Fibroblast of skin of left biceps (primary cell): ENCODE measurements at places on chromosomes 4 and X.

DNA sequence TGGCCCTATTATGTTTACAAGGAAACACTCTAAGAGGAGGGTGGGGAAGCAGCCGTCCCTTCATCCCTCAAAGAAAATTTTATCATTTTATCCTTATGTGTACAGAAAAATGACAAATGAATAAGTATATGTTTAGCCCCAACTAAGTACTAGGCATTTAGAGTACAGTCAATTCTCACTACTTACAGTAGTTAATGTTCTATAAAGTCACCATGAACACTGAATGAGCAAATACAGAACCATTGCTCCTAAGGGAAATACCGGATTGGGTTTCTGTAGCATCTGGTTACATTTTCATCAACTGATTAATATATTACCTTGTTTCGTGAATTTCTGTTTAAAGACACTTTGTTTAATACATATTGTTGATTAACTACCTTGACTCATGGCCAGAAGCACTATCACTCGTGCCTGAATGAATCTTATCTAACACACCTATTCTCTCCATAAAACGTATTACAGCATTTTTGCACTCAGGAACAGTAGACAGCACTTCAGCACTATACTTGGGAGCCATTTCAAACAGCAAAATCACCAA, 109.3 kb downstream of the ASB9 start:
- DNase-seq, result no peak

DNA sequence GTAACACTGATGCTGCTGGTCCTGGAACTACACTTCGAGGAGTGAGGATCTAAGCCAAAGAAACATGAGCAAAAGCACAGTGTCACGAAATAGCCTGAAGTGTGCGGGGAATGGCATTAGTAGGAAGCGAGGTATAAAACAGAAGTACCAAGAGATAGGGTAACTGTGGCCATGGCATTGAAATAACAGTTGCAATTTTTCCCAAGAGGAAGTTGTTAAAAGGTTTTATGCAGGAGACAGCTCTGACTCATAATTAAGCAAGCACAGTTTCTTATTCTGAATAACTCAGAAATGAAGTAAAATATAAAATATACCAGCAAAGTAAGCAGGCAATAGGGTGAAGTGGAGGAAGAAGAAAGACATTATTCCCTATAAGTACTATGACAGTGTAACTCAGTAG, 90.3 kb upstream of the TMEM150C start:
- DNase-seq, result no peak

GRCh38 chrX:36314303-36314702, 394.8 kb downstream of the CFAP47 start:
- no peak for DNase-seq

GRCh38 chr4:4752025-4752424, 107.4 kb upstream of the MSX1 start:
- no peak for DNase-seq

DNA sequence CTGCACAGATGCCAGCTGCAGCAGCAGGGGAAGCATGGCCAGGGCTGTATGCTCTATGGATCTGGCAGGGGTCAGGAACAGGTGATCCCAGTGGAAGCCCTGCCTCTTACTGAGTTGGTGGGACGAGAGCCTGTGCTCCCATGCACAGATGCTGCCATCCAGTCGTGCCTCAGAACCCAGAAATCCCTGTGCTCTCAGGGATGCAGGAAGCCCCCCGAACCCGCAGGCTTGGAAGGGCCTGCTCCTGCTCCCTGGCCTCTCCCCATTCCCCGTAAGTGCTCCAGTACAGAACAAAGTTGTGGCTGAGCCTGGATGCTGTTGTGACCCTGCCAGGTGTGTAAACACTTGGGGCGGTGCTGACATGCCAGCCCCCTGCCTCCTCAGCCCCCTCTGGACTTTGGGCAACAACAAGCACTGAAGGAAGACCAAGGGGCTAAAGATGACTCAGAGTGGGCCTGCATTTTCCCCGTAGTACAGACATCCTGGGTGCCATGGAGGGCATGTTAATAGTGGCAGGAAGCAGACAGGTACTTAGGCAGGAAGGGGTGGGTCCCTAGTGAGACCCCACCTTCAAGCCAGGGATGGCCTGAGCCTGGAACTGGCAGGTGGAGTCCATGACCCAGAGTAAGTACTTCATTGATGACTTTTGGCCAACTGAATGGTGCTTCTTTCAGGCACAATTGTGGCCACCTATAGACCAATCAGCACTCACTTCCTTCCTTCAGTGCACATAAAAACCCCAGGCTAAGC, 1640.7 kb downstream of the C4orf33 start:
- no peak for DNase-seq

DNA sequence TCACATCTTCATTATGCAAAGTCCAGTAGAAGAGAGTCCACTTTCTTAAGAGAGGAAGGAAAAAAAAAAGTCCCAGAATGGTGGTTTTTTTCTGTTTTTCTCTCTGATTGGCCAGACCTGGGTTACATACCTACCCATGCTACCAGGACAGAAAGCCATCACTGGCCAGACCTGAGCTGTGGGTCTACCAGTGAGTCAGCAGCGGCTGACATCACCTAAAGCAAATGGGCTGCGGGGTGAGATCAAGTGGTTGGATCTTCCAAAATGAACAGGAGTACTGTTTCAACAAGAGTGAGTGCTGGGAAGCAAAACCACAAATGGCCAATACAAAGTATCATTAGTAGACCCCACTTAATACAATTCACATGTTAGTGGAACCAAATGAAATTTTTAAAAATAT, 1.6 kb upstream of the NDST3 start:
- DNase-seq, result no peak

- peak; percentile 83 for DNase-seq
These were observed 7.4 kb downstream of the PCDH18 start for GRCh38 chr4:137524725-137525369.

GRCh38 chr4:48709901-48710300, 70.2 kb downstream of the FRYL start:
- DNase-seq, result no peak

DNA sequence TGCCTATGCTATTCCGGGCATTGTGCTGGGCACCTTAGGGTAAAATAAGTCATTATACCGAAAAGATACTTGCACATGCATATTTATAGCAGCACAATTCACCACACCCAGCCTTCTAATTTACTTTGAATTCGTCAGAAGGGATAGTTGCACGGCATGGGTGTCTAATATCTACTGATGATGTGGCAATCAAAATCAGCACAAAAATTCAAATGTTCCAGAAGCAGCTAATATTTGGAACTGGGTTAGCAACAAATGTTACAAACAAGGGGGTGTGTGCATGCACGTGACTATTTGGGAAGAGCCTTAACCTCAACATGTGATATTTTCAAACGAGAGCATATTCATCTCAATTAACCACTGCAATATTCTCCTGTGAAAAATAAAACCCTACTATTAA, 79.7 kb upstream of the PRSS48 start:
- no peak for DNase-seq

GRCh38 chr4:140234697-140235060, 80.7 kb upstream of the MAML3 start:
- no peak for DNase-seq

GRCh38 chr4:142307857-142308256, 538.2 kb downstream of the INPP4B start:
- DNase-seq, result no peak

GRCh38 chrX:2385224-2385623, 115.6 kb downstream of the DHRSX start:
- peak; percentile 61 for DNase-seq

GRCh38 chr4:149266301-149266700, 549.3 kb downstream of the IQCM start:
- DNase-seq, result no peak

- DNase-seq, result no peak
These were observed 2.7 kb downstream of the SPINK2 start for GRCh38 chr4:56818797-56819196.

- DNase-seq, result no peak
These were observed 59.9 kb upstream of the TXK start for GRCh38 chr4:48193921-48194468.

- DNase-seq, result no peak
These were observed 116.2 kb upstream of the TLL1 start for GRCh38 chr4:165756836-165757235.

DNA sequence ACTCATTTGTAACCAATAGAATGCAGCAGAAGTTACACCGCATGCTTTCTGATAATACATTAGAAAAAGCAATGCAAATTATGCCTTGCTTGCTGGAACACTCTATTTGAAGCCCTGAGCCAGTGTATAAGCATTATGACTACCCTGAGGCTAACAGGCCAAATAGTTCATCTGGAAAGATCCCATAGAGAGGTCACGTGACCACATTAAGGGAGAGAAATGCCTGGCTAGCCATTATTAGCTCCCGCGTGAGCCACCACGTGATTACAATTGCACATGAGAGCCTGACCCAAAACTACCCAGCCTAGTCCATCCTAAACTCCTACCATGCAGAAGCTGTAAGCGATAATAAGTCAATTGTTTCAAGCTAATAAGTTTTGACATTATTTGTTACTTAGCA, 472.9 kb upstream of the GALNTL6 start:
- no peak for DNase-seq

GRCh38 chrX:38656350-38656915, 95.1 kb downstream of the TSPAN7 start:
- DNase-seq, result no peak

DNA sequence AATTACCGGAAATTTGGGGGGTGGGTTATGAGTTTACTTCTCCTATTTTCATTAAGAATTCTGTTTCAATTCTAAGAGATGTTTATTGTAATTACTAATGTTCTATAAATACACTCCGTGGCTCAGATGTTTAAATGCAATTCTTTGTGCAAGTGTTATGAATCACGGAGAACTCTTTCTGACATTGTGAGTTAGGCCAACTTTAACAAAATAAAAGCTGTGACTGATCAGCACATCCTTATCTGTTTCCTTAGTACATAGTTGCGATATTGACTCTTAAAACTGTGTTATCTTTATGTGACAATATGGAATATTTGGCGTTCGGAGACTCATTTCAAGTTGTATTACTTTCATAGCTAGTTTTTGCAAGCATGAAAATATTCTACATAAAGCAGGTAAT, 902 bp downstream of the KLHL4 start:
- DNase-seq, result no peak

- no peak for DNase-seq
These were observed 2.8 kb upstream of the IL21 start for GRCh38 chr4:122623637-122624166.

DNA sequence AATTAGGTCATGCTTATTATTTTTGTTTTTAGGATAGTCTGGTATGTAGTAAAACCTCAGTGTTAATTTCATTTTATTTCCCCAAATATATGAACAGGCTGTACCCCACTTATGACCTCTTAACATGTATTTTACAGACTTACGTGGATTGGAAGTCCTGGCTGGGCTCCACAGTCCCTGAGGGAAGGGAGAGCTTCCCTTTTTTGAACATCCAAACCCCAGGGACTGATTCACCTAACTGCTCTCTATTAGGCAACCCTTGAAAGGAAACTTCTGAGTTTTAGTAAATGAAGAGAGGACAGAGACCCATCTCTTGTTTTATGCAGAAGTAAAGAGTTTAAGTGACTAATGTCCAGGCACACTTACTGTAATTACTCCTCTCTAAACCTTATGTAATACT, 233.1 kb upstream of the SPRY1 start:
- DNase-seq, result no peak

DNA sequence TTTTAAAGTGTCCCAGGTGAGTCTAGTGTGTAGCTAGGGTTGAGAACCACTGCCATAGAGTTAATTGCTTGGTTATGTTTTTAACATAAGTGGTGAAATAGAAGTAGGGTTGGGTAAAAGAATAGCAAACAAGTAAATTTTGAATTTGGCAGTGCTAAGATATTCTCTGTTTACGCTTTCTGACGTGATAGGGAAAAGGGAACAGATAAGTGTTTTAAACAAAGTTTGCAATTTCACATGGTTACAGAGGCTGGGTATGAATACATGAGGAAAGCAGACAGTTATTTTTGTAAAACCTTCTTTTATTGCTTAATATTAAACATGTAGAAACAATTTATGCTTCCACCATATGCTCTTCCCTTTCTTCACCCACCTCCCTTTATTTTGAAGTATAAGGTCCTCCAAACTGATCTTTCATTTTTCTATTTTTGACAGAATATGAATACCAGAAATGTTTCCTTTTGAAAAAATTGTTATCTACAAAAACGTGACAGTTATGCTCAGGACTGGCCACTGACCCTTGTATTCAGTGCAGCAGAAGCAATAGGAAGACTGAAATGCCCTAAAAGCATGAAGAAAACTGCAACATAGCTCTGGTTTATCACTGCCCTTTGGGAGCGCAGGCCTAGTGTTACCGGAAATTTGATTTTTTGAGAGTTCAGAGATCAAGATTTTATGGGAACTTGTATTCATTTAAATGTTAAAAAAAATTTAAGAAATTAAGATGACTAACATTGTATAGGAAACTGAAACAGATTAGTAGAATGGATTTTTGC, 214.4 kb upstream of the ARSJ start:
- no peak for DNase-seq

DNA sequence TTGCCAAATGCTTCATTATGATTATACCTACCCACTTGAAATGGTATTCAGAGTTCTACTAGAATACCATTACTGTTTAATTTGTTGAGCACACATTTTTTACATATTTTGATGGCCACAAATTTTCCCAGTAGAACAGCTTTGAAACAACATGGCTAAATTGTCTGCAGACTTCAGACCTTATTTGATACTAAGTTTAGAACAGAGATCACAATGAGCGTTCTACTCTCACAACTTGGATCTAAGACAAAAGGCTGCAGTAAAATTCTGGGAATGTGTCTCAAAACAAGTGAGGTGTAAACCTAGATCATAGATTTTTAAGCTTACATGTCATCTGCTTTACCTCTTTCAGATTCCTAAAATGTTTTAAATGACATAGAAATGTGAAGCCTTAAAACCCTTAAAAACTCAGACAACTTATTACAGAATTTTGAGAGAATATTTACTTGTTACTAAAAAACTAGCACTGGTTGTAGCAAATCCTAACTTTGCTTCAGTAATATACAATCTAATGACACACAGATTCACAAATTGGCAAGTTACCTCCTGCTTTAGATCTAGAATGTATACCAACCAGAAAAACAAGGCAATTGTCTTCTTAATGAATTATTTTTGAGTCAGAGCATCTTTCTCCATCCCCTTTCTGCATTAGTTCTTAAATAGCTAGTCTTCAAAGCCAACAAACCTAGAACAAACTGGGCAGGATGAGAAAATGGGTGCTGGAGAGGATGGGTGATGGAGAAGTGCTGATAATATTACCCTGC, 243.3 kb downstream of the SLC7A11 start:
- DNase-seq, result peak; percentile 90

- DNase-seq, result peak; percentile 23
These were observed 531 bp downstream of the CAMK2D start for GRCh38 chr4:113760795-113761619.

DNA sequence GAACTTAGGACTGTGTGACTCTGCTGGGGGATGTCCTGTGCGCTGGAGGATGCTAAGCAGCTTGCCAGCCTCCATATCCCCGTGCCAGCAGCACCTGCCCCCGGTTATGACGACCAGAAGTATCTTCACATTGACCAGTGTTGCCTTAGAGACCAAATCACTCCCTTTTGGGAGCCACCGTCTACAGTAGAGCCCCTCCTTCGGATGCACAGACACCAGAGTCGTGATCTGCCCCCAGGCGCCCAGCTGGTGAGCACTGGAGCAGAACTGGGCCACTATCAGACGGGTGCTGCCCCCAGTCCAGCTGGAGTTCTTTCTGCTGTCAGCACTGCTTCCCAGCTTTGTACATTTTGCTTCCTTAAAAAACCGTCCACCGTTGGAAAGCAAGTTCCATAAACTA, 30.0 kb upstream of the TADA2B start:
- no peak for DNase-seq
